ENCODE measurements at places on chromosomes 11 and 22.
A peak's percentile ranks its signal among the peaks of the same experiment; 100 is the strongest.

- DNase-seq = no peak
These were observed 42.8 kb downstream of the GLYAT start for GRCh38 chr11:58688789-58689503.

DNA sequence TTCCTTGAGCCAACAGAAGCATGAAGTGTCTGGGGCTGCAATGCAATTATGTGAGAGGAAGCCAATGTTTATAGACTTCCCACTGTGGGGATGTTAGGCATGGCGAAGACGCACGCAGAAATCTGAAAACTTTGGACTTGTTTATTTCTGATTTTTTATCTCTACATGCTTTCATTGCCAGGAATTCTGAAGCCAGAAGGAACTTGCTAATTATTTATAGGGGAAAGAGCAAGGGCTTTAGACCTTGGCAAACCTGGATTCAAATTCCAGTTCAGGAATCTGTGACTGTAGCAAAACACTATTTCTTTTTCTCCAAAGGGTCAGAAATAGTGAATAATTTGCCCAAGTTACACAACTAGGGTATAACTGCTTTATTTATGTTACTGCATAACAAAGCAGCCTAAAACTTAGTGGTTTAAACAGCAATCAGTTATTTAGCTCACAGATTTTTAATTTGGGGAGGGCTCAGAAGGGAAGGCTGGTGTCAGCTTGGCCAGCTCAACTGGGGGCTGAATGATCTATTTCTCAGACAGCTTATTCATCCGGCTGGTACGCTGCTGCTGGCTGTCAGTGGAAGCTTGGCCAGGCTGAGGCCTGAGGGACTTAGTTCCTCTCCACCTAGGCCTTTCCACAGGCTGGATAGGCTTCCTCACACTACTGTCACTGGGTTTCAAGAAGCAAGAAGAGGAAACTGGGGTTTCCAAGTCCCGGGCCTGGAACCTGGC, 1.9 kb upstream of the OR6Q1 start:
- no peak for DNase-seq

DNA sequence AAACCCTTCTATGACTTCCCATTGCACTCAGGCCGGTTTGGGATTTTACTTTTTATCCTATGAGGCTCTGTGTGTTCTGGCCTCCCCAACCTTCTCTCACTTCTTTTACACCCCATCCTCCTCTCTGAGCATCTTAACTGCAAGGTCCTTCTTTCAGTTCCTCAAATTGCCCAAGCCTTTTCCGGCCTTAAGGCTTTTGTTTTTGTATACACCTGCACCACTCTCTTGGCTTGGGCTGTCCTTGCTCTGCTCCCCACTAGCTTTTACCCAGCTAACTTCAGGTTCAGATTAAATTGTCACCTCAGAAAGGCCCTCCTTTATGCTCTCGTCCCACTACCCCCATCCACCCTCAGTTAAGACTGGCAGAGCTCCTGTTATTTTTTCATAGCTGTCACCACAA, 55.5 kb downstream of the FAM83F start:
- no peak for DNase-seq

DNA sequence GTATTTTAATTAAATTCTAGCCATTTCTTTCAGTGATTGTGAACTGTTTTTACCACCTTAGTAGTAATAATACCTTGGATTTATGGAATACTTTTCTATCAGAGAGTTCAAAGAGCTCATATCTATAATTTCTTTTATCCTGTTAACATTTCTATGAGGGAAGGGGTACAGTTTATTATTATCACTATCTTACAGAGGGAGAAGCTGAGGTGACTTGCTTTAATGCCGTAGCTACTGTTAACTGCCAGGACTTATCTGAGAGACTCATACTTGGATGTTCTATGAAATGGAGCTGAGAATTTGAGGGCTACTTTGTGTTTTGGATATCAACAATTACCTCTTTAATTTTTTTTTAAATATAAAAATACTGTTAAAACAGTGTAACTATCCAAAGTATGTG, 3.3 kb downstream of the REXO2 start:
- no peak for DNase-seq

DNA sequence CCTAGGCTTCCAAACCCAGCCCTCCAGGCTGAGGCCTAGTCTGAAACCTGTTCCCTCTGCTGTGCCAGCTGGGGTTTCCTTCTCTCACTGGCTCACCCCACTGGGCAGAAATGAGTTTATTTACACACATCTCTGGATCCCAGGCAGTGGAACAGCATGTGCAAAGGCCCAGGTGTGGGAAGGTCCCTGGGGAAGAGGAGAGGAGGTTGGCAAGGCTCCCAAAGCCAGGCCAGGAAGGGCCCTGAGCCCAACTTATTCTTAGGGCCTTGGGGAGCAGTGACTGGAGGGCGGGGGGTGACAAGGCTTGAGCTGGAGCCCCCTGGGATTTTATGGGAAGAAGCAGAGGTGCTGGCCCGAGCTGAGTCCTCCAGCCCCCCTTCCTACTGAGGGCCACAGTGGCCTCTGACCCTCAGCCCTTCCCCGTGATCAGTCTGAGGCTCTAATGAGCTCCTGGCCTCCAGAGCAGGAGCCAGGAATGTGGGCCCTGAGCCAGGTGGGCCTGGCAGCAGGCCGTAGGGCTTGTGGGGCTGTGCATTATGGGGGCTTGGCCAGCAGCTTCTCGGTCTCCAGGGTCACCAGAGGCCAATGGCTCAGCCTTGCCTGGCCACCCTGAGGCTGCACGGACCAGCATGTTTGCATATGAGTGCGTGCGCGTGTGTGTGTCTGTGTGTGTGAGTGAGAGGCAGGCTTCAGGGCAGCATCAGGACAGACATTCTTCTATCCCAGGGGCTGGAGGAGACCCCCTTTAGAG, 2.9 kb downstream of the MYO7A start:
- no peak for DNase-seq

GRCh38 chr11:88122956-88123355, 52.3 kb downstream of the RAB38 start:
- no peak for DNase-seq

DNA sequence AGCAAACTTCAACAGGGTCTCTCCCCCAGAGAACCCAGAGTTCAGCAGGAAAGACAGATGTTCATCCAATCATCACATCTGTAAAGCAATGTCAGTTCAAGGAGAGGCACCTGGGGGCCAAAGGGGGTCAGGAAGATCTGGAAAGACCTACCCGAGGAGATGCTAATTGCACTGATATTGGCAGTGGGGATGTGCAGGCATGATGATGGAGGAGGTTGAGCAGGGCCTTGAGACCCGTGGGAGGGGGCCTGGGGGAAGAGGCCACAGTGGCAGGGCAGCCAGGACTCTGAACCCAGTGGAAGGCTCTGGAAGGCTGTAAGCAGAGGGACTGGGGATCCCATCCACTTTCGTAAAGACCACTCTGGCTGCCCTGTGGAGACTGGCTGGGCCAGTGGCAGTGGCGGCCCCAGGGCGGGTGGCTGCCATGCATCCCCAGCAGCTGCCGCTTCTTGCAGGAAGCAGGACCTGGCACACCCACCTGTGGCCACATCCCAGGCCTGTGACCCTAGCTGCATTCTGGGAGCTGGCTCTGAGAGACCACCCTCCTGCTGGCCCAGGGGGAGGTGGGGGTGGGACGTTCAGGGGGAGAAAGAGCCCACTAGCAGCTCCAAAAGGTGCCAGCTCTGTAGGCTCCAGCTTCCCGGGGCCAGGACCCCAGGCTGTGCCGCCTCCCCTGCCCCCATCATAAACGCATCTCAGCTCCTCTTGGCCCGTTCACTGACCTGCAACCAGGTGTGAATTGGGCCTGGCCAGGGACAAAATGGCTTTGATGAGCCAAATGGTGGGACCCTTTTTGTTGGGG, 59.9 kb upstream of the FGF3 start:
- no peak for DNase-seq

- DNase-seq = no peak
These were observed 62.1 kb downstream of the TRAF6 start for GRCh38 chr11:36447947-36448346.

- no peak for DNase-seq
These were observed 8.3 kb downstream of the SREBF2 start for GRCh38 chr22:41841085-41841712.

DNA sequence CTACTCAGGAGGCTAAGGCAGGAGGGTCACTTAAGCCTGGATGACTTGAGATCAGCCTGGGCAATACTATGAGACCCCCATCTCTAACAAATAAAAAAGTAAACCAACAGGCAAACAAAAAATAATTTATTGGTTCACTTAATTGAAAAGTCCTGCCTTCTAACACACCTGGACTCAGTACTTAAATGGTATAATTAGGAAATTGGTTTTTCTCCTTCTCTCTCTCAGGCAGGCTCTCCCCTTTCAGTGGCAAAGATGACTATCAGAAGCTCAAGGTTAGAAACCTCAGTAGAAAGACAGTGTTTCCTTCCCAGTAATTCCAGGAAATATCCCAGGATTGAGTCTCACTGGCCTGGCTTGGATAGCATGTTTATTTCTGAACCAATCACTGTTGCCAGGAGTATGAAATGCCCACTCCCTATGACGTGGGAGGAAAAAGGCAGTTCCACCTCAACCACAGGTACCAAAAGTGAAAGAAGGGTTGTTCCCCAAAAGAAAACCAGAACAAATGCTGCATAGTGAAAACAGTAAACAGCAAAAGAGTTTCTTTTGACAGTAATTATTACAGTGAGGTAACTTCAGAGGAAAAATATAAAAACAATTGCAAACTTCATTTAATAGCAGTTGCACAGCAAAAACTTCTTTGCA, 56.3 kb upstream of the SOX6 start:
- no peak for DNase-seq

GRCh38 chr11:130390071-130390758, 38.2 kb downstream of the ADAMTS8 start:
- DNase-seq = peak; percentile 29

- no peak for DNase-seq
These were observed 2.5 kb downstream of the KCTD17 start for GRCh38 chr22:37054056-37054395.

DNA sequence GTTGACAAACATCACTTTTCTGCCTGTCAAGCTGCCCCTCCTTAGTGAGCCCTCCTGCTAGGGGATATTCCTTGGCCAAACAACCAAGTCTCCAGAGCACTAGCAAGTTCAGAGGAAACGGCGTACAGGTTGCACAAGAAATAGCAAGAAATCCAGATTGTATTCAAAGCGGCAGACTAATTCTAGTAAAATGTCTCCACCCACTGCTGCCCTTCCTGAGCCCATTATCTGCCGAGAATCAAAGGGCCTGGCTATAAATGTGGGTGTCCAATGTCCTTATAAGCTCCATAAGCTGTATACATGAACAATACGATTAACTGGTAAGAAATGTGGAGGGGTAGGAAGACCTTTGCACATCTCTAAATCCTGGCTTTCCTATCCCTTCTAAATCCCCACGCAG, 44.0 kb upstream of the AKIP1 start:
- DNase-seq = no peak

DNA sequence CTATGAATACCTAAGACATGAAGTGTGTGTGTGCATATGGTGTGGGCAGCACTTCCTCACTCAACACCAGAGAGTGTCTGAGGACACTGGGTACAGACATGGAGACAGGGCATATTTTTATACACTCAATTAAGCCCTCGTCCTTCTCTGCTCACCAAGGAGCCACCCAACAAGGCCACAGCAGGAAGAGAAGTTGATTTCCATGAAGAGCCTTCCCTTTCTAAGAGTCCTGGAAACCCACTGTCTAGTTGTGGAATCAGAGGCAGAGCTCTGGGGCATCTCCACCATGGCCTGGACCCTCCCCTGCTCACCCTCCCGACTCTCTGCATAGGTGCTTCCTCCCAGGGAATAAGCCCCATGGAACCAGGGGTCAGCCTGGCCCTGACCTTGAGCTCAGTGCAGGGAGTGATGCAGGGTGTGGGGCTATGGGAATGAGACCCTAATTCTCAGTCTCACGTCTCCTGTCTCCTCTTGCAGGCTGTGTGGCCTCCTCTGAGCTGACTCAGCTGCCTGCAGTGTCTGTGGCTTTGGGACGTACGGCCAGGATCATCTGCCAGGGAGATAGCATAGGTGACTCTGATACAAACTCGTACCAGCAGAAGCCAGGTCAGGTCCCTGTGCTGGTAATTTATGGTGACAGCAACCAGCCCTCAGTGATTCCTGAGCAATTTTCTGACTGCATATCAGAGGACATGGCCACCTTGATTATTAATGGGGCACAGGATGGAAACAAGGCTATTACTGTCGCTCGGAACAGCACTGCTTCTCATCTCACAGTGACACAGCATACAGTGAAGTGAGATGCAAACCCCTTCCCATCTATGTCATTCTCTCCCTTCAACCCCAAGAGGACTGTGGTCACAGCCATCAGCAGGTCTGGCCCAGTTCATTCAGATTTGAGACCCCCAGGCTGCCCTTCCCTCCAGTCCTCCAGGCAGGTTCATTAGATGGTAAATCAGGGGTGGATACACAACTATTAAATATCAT, 14.6 kb upstream of the IGLL5 start:
- no peak for DNase-seq

DNA sequence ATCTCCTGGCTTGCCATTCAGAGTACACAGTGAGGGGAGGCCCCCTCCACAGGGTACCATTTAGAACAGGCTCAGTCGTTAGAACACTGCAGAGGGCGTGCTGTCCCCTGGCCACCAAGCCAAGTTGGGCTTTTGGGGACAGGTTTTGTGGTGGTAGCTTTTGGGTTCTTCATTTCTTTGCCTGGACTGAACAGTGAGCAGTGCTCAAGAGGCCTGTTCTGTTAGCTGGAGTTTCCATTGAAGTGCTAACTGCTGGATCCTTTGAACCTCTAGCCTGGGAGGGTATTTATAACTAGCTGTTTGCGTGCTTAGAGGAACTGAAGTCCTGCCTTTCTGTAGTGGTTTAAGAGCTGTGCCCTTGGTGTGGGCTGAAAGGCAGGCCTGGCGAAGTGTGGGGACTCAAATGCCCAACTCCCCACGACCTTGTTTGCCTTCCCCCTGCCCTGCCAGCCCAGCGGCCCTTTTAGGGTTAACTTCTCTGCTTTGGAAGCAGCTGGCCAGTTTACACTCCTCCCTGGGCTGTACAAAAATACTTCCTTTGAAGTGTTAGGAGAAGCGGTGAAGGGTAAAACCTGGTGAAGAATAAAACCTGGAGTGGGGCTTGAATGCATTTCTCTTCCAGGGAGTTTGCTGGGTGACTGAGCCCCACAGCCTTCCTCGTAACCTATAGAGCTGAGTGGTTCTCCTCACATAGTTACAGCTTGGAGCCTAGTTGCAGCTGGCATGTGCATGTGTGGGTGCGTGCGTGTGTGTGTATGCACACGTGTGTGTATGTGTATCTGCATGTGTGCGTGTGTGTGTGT, 34.6 kb downstream of the ZNRF3 start:
- peak; percentile 69 for DNase-seq

- no peak for DNase-seq
These were observed 727.7 kb upstream of the ANO5 start for GRCh38 chr11:21465203-21465602.

- no peak for DNase-seq
These were observed 1083.4 kb downstream of the BRD1 start for GRCh38 chr22:48744283-48744641.

GRCh38 chr11:1896923-1897322, 5.2 kb upstream of the PRR33 start:
- no peak for DNase-seq
